GF-D8 (cell line): ENCODE measurements at places on chromosomes 13 and 19.

- DNase-seq: no peak
Measured at GRCh38 chr19:18701250-18701608, 17.7 kb downstream of the CRTC1 start.

DNA sequence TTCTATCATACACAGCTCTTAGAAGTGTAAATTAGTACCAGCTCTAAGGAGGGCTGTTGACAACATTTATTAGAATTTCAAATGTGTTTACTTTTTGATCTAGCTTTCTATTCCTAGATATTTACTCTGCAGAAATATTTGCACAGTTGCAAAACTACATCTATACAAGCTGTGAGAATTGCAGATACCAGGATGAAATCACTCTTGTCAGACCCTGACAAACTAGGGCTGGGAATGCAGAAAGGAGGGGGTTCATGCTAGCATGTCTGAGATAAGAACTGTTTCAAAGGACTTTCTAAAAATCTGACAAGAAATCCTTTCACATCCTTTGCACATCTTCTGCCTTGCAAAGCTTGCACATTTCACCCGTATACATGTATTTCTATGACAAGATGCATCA is 11.8 kb upstream of the PABPC3 start:
- no peak for DNase-seq

GRCh38 chr13:102940143-102940542 is 94.3 kb downstream of the ERCC5 start:
- DNase-seq: no peak

- DNase-seq: no peak
Measured at GRCh38 chr13:44386913-44387556, 13.4 kb downstream of the SERP2 start.

GRCh38 chr13:74025369-74025768 is 108.8 kb downstream of the KLF12 start:
- no peak for DNase-seq
